HuH-7.5 (cell line): ENCODE measurements at places on chromosomes 3 and 15.

GRCh38 chr3:57036952-57037351, 23.5 kb upstream of the SPATA12 start:
- DNase-seq: no peak

DNA sequence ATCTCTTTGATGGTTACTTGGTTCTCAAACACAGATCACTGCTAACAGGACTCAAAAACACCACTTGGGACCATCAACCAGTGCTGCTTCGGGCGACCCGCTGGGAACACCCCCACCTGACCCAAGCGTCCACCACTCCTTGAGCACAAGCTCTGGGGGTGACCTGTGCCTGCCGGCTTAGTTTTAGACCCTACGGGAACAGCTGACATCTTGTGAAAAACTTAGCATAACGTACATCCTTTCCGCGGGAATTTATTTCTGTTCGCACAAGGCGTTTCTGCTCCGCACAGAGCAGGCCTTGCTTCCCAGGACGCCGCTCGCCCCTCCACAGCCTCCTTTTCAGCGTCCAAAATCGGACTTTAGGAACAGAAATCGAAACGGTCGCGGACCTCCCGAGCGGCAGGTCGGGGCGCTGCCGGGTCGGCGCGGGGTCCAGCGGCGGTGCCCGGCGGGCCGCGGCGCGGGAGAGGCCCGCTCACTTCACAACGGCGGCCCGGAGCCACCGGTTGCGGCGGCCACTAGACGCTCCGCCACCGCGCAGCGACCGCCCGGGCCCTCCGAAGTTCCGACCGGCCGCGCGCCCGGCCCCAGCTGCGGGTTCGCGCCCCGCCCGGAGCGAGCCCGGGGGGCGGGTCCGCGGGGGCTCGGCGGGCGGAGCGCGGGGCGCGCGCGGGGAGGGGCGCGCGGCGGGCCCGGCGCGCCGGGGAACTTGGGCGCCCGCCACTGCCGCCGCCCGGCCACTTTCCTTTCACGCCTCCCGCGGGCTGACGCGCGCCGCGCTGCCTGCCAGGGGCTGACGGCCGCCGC, 959 bp downstream of the SFMBT1 start:
- DNase-seq: peak; percentile 64

DNA sequence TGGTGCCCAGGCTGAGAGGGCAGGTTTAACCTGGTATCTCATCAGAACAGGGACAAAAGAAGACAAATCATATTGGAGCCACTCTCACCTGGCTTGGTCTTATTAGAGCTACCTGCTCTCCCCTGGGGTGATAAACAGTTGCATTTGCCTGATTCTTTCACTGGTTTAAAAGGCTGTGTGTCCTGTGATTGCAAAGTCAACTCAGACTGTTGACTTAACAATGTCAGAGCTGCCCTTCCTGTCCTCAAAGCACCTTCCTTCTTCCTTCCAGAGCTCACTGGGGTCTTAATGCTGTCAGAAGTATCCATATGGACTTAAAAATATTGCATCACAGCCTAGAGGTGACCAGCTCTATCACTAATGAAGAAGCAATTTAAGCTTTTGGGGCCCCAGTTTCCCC, 50.5 kb upstream of the MINAR1 start:
- peak; percentile 22 for DNase-seq

- no peak for DNase-seq
These were observed 26.2 kb downstream of the PSTPIP1 start for GRCh38 chr15:77021088-77021481.

DNA sequence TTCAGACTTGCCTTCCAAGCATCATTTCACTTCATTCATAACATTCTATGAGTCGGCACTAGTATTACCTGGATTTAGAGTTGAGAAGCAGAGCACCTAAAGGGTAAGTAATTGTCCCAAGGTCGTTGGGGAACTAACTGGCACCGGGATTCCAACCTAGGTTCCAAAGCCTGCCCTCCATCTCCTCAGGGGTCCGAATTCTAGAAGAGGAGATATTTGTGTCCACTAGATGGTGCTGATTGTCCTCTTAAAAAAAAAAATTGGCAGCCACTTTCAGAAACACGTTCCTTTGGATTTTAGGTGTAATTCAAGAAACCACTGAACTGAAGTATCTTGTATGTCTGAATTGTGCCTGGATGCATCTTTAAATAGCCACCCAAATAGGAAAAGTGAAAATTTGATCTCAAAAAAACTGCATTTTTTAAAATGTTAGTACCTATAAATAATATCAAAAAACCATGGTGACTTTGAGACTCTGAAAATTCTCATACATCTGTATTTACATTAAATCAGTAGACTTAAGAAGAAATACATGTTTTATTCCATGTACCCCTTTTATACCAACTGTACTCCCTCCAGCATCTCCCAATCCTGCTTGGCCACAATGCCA, 3.9 kb upstream of the FSIP1 start:
- peak; percentile 16 for DNase-seq

DNA sequence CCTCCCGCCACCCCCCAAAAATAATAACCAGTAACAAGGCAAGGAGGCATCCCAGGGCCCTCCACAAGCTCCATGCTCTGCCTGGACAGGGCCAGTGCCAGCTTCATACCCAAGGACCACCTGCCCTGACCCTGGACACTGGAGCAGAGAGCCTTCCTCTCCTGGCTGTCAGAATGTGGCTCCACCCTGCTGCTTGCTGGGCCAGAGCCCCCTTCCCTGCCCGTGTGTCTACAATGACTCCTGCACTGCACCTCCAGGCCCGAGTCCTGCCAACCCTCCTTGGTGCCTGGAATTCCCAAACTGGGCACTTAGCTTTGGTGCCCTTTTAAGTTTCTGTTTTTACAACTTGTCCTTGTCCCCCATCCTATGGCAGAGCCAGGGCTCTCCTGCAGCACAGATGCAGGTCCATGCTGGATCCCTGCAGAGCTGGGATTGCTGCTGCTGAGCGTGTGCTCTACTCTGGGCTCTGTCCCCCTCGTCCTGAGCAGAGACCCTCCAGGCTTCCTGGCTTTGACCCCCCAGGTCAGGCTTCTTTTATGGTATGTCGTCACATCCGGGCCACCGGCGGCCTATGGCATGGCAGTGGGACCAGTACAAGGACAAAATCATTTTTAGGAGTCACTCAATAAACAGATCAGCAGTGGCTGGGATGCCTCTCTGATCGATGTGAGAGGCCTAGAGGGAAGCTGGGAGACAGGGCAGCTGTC, 11.4 kb upstream of the SNRPA1 start:
- DNase-seq: no peak

DNA sequence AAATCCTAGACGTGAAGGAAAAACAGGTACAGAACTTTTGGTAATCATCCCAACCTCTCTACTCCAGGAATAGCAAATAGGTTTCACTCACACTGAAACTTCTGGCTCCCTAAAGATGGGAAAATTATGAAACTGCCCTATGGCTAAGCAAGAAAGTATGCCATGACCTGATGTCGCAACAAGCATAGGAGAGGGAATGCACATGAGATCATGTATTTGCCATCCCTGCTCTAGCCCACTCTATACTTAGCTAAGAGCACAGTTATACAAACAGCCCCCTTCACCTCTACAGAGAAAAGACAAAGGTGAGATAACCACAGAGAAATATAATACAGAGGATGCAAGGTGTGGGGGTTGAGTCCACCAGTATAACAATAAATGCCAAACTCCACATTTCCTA, 102.7 kb downstream of the TBC1D5 start:
- peak; percentile 15 for DNase-seq

GRCh38 chr3:33219175-33219487, 521 bp upstream of the SUSD5 start:
- no peak for DNase-seq

DNA sequence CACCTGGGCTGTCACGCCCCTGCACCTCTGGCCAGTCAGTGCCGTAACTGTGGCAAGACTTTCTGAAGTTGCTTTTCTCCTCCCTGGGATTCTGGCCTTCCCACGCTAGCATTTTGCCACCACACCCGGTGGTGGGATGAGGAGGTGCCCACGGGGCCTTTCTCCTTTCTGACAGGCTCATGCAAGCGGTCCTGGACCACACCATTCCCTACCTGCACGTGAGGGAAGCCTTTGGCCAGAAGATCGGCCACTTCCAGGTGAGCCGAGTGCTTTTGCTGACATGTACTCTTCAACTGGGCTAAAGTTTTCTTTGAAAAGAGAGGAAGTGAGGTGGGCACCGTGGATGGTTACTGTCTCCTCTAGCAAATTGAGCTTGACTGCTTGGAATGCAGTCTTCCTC, 9.6 kb downstream of the IVD start:
- DNase-seq: no peak

DNA sequence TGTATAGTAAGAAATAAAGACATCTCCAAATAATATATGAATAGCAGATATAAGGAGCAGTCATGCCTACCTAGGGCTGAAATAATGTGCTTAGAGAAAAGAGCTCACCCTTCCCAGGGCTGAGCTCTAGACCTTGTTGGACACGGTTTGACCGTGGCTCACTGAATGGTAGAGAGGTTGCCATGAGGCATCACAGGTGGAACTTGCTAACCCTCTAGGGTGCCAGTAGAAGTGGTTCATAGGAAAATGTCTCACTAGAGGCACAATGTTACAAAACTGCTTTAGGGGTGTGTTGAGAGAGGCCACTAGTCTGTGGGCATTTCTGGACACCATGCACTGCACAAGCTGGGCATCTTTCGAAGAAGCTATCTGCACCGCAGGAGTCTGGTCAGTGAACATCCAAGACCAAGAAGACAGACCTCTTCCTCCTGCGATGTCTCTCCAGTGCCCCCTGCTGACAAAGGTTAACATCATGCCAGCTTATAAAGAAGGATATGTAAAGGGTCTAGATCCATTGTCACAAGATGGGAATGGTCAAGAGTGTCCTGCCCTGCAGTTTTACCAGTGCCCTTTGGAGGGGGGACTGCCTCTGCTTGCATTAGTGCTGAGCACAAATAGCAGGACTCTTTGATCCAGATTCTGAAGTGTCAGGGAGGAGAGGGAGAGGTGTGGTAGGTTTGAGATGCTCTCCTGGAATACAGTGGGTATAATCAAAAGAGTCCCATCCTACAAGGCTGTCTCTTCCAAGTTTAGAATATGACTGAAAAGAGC, 266.8 kb downstream of the ZNF385D start:
- no peak for DNase-seq

GRCh38 chr3:122628567-122628966, 51.1 kb downstream of the PARP15 start:
- DNase-seq: no peak

DNA sequence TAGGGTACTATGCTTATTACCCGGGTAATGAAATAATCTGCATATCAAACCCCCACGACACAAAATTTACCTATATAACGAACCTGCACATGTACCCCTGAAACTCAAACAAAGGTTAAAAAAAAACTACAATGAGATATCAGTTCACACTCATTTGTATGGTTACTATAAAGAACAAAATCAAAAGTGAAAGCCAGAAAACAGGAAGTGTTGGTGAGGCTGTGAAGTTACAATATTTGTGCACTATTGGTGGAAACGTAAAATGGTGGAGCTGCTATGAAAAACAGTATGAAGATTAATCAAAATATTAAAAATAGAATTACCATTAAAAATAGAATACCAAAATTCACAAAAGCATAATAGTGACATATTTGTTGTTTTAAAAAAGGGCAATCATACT, 128.9 kb downstream of the ZIC1 start:
- DNase-seq: no peak

DNA sequence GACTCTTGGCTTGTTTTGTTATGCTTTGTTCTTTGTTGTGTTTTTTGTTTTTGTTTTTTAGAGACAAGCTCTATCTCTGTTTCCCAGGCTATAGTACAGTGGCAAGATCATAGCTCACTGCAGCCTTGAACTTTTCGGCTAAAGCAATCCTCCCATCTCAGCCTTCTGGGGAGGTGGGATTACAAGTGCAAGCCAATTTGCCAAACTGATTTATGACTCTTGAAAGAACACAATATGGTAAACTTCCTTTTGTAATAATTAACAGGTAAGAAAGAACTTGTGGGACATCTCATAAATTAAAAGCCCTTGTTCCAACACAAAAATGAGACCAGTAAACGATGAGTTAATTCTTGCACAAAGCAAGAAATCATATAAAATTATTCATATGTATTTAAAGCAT, 476.3 kb downstream of the MAGI1 start:
- no peak for DNase-seq

- no peak for DNase-seq
These were observed 253.3 kb downstream of the CLSTN2 start for GRCh38 chr3:140188285-140188684.

DNA sequence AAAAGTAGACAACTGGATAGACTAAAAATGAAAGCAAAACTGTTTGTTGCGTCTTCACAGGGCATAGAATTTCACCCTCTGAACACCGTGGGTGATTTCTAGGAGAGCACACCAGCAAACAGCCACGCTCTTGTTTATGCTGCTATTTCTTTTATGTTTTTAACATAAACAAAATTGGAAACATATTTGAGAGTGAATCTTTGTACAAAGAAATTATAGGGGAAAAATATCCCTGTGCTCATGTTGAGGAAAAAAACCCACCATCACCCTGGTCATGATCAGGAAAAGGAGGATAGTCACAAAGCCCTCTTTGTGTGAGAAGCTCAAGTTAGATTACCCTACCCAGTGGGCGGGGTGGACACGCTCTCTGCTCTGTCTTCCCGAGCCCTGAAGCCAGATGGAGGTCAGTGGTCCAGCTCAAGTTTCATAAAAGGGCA, 313.3 kb downstream of the SATB1 start:
- peak; percentile 36 for DNase-seq

DNA sequence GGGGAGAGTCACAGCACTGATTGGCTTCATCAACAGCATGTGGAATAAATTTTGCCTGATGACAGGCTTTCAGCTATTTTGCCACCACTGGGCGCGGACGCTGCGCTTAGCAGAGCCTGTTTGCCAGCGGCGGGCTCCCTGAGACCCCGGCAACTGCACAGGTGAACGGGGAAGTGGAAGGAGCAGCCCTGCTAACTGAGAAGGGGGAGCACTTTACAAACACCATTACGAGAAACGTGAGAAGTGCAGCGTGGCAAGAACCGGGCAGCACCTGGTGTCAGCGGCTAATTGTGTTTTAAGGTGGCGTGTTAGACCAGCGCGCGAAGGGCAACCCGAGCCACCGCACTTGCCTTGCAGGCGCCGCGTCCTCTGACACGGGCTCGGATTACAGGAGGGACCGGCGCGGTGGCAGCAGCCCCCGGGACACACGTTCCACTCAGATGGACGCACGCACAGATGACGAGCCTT, 307.8 kb upstream of the ARRDC4 start:
- no peak for DNase-seq

- no peak for DNase-seq
These were observed 556 bp downstream of the CAMK2N2 start for GRCh38 chr3:184260724-184261269.

- DNase-seq: no peak
These were observed 61.8 kb upstream of the CMSS1 start for GRCh38 chr3:99755831-99756230.
